ENCODE measurements at places on chromosomes 7 and 10.

GRCh38 chr10:104777086-104777799, 136.2 kb downstream of the SORCS3 start:
- no peak for DNase-seq

DNA sequence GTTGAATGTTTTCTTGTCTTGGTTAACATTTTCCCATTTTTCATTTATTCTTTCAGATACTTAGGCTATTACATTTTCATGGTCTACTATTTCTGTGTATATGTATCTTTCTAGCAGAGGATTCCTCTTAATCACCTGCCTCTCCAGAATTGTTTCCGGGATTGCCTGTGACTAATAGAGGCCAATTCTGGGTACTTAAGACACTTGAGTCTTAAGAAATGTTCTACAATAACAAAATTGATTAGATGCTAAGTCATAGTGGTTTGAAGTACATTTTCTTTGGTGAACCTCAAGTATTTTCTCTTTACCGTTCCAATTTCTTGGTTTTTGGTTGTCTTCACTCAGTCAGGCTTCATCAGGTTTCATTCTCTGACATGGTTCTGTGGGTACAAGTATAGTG, 26.4 kb downstream of the BBS9 start:
- DNase-seq: no peak

DNA sequence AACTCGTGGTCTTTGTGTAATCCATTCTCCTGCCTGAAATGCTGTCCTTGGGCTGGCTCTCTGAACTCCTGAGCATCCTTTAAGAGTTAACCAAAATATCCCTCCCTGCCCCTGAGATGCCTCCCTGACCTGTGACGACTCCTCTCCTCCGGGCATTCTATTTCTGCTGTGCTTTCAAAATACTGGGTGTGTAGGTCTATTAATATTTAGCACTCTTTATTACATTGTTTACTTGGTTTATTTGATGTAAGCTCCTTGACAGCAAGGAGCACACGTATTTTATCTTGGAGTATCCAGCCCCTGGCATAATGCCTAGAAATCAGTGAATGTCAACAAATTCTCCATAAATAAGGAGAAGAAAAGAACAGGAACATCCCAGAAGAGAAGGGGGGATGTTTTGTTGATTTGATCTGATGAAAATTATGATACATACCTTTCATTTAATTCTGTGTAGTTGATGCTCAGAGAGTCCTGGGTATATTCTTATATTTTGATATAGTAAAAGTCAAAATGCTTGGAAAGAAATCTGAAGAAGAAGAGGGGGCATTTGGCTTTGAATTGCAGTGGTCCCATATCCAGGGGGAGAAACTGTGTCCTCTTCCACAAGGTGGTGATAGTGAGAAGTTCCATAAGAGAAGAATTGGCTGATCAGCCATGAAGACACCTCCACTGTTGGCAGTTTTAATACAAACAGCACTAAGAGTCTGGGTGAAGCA, 107.7 kb upstream of the MPP7 start:
- DNase-seq: no peak

- DNase-seq: peak; percentile 63
Observed at GRCh38 chr10:26437637-26438461, at the start of gene APBB1IP. Gene APBB1IP, plus strand, starts transcription at chr10:26438341. Its CDS starts 53,986 bp downstream, at chr10:26492327.

DNA sequence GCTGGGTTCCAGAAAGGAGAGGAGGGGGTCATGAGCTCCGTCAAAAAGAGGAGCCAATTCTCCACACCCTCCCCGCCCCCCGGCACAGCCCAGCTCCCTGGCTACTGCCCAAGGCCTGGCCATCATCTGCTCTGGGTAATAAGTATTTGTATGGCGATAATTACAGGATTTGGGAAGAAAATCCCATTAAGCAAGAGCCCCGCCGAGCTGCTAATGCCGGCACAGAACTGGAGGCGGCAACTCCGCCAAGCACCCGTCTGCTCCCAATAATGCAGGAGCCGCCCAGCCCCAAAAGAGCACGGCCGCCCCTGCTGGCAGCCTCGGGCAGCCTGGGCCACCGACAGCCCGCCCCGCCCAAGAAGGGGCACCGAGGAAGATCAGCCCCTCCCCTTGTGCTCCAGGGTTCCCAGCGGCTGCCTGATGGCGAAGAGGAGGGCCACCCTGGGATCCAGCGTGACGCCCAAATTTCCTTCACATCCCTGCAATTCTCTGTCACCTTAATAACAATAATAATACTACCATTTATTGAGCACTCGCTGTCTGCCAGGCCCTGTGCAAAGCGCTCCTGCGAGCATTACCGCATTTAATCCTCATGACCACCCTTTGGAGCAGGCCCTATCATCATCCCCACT, 5.9 kb downstream of the SLIT1 start:
- no peak for DNase-seq

- DNase-seq: no peak
Observed at GRCh38 chr10:132796846-132797245, 10.9 kb upstream of the NKX6-2 start.

GRCh38 chr7:132882714-132883428, 199.0 kb downstream of the CHCHD3 start:
- DNase-seq: no peak

GRCh38 chr7:70694971-70695794, 436.8 kb upstream of the GALNT17 start:
- DNase-seq: peak; percentile 58

GRCh38 chr10:17504547-17505245, 50.3 kb upstream of the ST8SIA6 start:
- no peak for DNase-seq

DNA sequence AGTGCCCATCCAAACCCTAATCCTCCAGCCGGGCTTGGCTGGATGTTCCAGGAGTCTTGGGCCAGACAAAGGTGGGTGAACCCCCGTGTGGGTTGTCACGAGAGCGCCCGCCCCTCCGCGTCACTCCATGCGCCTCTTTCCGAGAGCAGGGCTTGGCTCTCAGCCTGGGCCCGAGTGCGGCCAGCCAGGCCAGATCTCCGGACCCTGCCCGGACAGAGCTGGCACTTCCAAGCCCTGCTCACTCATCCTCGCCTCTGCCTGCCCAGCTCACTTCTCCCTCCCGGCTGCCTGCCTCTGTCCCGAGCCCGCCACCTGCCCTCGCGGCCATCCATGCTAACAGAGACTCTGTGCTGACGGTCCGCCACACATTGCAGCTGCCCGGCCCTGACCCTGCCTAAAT, 34.6 kb downstream of the AGAP3 start:
- DNase-seq: no peak

DNA sequence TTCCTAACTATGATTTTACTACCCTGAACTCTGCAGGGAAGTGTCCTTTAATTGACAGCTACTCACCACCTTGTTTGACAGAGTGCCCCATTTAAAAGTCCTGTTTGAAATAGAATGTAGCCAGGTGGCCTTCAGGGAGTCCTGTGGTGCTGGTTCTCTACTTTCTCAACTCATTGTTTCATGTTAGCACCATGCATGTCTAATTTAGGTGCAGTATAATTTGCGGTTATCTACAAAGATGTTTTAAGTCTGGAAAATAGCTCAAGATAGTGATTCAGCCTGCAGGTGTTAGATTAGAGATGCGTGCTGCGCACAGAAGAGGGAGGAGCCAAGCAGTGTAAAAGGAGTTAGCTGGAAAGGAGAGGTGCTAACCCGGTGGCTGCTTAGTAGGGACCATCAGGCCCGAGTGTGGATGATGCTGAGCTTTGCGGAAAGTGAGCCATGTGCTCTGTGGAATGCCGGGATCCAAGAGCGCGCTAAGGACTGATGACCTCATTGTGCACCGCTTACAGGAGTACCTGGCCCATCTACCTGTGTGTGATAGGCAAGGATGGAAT, 1.2 kb downstream of the CCM2 start:
- DNase-seq: peak; percentile 52

All from GM20000 (cell line).